ENCODE measurements at places on chromosomes 16 and 17.

DNA sequence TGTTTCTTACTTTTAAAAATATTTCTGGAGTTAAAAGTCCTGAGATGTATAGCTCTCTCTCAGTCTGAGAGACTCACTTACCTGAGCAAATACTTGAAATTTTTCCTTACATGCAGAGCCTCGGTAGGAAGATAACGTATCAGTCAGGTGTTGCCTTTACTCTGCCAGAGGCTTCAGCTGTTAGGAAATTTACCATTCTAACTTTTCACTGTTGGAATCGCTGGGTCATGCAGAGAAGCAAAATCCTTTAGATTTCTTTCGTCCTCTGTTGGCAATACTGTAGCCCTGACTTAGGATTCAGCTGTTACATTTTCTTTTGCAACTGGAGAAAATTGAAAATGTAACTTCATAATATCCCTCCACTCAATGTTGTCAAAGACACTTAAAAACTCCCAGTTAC is 20.0 kb upstream of the KCNJ16 start:
- no peak for DNase-seq

DNA sequence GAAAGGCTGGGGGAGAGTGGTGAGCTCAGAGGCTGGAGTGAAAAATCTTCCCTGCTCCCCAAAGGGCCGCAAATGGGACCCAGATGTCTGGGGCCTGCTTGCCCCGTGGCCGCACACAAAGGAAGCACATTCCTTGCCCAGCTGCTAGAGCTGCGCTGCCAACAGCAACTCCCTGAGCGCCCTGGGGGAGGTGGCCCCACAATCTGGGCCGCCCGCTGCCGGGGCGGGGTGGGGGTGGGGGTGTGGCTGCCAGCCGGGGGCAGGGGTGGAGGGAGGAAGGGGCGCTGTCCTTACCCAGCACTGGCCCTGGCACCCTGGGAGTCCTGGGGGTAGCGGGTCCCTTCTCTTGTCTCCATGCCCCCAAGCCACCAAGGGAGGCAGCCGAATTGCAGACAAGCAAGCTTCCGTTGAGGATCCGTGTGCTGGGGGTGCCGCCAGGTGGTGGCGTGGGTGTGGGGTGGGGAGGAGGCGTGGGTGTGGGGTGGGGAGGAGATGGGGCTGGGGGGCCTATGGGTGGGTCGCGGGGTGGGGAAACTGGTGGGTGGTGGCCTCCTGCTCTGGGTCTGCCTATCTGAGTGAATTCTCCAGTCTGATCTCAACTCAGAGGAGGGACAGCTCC is 48.4 kb upstream of the PABPN1L start:
- DNase-seq = no peak

DNA sequence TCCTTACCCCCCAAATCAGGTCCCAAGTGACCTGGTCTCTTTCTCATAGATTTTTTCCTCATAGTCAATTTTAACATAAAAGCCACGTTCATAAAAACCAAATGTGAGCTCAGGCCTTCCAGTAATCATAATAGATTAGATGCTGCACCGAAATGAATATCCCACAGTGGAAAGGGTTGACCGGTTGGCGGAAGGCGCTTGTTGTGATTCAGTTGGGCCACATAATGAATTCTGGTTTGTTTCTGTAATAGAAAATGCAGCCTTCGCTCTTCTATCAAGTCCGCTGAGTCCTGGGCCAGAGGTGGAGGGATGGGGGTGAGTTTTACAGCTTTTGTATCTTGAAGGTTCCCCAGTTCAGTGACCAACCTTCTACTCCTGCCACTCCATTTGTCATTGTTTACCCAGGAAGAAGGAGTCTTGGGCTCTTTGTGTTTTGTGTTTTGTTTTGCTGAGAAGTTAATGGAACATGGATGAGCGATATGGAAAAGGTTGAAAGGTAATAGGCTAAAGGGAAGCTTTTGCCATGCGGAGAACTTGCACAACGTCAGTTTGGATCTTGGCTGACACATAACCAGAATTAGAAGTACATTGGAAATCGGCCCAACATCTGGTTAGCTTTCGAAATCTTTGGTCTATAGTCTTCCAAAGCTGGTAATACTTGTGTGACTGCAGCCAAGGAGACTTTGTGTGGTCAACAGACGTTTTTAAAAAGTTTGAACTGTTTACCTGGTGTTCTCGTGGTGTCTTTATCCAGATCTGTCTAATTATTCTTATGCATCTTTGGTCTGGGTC is 89.5 kb downstream of the CLEC16A start:
- DNase-seq = no peak

- no peak for DNase-seq
Observed at GRCh38 chr17:69574257-69575197, 160.0 kb downstream of the MAP2K6 start.

- DNase-seq = no peak
Observed at GRCh38 chr17:82590881-82591539, 57.2 kb downstream of the WDR45B start.

DNA sequence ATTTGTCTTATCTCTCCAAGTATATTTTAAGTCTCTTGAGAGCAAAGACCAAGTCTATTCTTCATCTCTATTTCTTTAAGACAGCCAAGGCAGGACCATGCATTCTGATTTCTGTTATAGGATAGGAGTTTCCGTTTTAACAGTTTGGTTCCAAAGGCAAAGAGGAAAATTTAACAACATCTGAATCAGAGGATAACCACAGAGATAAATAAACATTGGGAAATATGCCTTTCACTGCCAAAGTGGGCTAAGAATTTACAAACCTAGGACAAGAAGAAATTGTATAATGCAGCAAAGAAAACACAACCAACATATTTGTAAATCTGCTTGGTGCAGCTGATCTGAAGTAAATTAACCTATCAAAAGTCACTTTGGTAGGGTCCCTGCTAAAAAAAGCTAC is 37.7 kb downstream of the USP32 start:
- no peak for DNase-seq

DNA sequence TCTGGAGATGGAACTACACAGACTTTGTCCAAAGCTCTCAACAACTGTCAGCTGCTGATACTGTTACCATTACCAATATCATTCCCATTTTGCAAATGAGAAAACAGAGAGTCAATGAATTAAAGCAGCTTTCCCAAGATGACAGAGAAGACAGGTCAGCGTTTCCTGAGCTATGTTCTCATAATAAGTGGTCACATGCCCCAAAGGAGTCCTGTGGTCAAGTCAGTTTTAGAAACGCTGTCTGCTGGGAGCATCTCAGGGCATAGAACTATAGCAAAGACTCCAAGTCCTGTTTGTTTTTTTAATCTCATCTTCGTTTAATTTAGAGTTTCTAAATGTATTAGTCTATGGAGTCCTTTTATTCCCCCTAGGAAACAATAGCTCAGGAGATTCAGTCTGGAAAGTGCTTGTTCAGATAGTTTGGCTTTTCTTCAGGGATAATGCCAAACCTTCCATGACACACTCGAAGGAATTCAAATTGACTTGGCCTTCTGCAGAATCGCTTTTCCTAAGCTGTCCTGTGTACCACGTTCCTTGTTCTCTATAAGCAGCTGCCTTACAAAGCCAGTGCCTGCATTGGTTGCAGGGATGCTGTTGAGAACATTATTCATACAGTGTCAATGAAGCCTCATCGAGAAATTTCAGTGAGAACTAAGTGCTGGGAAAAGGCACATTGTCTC is 12.1 kb downstream of the CCDC42 start:
- DNase-seq = no peak

DNA sequence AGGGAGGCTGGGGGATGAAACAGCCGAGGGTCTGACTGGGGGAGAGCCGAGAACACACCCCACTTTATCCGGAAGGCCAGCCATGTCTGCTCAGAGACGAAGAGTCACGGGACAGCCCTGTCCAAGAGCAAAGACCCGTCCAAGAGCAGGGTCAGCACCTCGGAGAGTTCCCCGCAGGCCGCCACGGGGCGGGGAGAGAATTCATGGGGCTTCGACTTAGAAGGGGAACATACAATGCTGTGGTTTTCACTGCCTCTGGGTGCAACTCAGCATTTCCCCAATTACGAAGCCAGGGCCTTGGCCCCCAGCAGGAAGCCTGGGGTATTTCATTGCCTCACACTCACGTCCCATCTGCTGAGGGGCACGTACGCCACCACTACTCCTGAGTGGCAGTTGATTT is 59.3 kb downstream of the JPH3 start:
- no peak for DNase-seq

DNA sequence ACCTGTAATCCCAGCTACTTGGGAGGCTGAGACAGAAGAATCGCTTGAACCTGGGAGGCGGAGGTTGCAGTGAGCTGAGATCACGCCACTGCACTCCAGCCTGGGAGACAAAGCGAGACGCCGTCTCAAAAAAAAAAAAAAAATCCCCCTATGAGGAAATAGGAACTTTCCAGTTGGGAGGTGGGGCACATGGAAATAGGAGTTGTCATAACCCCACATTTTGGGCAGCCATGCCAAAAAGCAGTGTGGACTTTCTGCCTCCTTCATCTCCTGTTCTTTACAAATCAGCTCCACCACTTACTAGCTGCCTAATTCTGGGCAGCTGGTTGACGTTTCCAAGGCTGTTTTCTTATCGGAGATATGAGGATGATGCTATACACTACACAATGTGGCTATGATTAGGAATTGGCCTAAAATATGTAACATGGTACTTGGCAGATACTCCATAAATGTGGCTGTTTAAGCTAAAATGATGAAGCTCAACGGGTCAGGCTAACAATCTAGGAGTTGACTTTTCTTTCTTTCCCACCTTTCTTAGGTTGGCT is 21.5 kb upstream of the CCL5 start:
- DNase-seq = no peak

- DNase-seq = no peak
Observed at GRCh38 chr16:81324808-81325207, 10.0 kb downstream of the GAN start.

DNA sequence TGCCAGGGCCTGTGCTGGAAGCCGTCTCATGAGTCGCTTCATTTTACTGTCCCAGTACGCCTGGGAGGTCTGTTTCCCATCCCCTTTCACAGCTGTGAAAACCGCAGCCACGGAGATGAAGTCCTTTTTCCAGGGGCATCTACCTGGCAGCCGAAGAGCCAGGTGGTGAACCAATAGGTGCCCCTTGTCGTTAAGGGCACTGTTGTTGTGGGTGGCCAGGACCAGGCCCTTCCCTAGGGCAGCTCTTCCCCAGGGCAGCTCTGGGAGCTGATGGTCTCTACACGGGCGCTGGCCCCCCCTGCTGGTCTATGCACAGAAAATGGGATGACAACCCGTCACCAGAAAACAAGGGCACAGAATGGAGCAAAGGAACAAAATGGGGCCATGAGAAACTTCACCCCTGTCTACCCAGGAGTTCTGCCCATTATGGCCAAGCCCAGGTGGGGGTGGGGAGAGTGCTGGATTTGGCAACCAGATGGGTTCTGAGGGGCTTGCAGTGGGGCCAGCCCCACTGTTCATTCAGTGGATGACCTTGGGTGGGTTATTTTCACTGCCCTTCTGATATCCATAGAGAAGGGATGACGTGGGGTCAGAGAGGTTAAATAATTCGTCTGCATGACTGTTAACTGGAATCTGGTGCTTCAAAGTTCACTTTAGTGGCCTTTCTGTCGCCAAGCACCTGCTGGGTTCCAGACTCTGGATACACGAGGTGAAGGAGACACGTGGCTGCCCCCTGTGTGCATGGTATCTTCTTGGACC is 11.5 kb downstream of the RMI2 start:
- DNase-seq = no peak

DNA sequence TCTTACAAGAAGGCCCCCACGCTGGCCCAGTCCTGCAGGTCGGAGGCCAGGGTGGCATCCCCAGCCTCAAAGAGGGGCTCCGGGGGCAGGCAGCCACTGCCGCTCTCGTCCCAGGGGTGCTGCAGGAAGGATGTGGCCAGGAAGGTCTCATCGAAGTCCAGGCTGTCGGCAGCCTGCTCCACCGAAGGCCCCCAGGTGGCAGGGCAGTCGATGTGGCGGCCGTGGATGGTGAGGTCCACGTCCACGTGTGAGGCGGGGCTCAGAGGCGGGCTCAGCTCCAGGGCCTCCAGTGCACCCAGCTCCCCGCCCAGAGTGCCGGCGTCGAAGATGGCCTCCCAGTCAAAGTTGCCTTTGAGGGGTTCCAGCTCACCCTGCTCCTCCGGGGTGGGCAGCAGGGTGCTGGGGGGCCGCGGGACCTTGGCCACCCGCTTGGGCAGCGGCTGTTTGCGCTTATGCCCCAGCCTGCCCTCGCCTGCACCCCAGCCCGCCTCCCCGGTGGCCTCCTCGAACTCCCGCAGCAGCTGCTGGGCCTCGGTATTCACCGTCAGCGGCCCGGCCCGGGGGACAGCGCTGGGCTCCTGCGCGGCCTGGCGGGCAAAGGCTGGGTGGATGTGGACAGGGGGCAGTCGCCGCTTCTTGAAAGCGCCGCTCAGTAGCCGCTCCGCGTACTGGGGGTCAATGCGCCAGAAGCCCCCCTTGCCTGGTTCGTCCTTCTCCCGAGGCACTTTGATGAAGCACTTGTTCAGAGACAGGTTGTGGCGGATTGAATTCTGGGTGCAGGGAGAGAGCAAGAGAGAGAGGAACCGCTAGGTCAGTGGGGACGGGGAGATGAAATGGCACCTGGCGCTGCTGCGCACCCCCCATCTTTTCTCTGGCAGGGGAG is 3.5 kb downstream of the FOXJ1 start:
- DNase-seq = no peak

GRCh38 chr17:40561294-40561870 is 3.9 kb downstream of the CCR7 start:
- DNase-seq = no peak

DNA sequence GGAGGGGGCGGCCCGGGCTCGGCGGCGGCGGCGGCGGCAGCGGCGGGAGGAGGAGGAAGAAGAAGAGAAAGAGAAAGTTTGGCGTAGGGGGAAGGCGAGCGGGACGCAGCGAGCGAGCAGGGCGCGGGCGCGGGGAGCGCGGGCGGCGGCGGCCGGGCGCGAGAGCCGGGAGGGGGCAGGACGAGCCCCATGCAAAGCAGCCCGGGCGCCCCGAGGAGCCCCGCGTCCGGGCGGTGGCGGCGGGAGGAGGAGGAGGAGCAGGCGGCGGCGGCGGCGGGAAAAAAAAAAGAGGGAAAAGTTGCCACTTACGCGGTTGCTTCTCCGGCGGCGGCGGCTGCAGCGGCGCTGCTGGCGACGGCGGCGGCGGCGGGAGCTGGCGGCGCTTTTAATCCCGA is 10.3 kb upstream of the ZFHX3 start:
- DNase-seq = no peak

GRCh38 chr16:89922477-89922883 is 662 bp upstream of the TUBB3 start:
- peak; percentile 50 for DNase-seq

DNA sequence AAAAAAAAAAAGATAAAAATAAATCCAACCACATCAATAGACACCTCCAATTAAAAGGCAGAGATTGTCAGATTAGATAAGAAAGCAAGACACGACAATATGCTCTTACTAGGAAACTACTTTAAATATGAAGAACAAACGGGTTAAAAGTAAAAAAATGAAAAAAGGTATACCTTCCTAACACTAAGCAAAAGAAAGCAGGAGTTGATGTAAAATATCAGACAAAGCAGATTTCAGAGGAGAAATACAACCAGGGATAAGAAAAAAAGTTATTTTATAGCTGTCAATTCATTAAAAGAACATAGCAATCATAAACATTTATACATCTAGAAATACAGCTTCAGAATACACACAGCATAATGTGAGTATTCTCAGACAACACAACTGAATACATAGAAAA is 49.7 kb upstream of the CCDC182 start:
- no peak for DNase-seq
